ENCODE measurements at places on chromosomes 12 and 14. TPM values are rescaled to one million over a fixed set of nuclear protein-coding genes. Genes with fewer than 3 reads are reported as not detected.

DNA sequence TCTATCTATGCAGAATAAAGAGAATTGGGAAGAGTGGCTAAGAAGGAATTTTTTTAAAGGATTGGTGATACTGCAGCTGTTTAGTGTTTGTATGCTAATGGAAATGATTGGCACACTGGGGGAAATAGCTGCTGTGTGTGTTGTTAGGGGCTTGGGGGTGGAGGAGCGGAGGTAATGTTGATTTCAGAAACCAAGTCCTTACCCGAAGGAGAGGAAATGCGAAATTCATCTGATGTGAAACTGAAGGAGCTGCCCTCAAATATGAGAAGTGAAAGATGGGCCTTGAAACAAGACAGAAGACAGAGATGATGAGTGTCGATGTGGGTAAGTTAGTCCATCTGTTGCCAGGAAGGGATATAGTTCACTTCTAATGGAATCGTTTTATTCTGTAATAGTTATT, 21.2 kb upstream of the RNASE12 start:
- H3K4me3 ChIP-seq: no peak overlapping the region
- DNase-seq: no peak
- H3K4me1 ChIP-seq: peaks cover 2% of the 10 kb centered on the region
- H3K36me3 ChIP-seq: no peaks in the 10 kb centered on the region
- no peaks in the 10 kb centered on the region for H3K27me3 ChIP-seq

GRCh38 chr14:55353686-55354467, 57.8 kb downstream of the ATG14 start:
- H3K27me3 ChIP-seq: no peaks in the 10 kb centered on the region
- H3K27ac ChIP-seq: no peak overlapping the region
- no peak for DNase-seq
- peaks cover 1% of the 10 kb centered on the region for H3K4me1 ChIP-seq
- peaks cover 21% of the 10 kb centered on the region for H3K36me3 ChIP-seq

GRCh38 chr14:87241018-87241768, 751.8 kb downstream of the GALC start:
- peak; percentile 27 for DNase-seq
- H3K4me1 ChIP-seq: no peaks in the 10 kb centered on the region
- no peak overlapping the region for H3K27ac ChIP-seq
- no peaks in the 10 kb centered on the region for H3K27me3 ChIP-seq

GRCh38 chr12:108296945-108297344, 42.2 kb downstream of the CMKLR1 start:
- no peaks in the 10 kb centered on the region for H3K27me3 ChIP-seq
- H3K4me3 ChIP-seq: no peak overlapping the region
- no peak for DNase-seq
- H3K36me3 ChIP-seq: peaks cover 8% of the 10 kb centered on the region
- no peak overlapping the region for H3K27ac ChIP-seq

DNA sequence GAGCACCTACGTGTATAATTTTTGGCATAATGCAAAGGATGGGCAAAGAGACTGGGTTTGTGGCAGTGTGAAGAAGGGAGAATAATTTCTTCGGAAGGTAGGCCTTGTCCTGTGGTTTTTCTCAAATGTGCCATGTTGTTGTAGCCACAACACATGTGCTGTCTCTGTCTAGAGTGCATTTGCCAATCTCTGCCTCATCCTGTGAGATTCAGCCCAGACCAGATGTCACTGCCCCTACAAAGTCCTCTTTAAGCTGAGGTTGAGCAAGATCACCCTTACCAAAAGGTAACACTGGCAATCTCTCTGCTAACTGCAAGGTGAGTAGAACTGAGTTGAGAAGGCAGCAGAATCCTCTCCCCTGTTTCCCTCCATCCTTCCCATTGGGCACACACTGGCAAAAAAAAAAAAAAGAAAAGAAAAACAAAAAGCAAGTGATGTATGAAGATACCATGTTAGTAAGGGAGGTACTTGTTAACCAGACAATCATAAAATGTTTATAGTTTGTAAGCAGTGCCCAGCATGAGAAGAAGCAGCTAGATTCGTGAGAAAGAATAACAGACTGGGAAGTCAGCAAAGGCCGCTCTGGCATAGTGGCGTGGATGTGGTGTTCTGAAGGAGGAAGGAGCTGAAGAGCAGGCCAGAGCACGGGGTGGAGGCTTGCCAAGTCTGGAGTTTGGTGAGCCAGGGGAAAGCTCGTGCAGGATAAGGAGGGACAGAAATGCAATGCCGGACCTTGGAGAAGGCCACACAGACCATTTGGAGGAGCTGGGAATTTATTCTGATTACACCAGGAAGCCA, 18.9 kb downstream of the DYRK2 start:
- no peak for DNase-seq
- no peaks in the 10 kb centered on the region for H3K4me1 ChIP-seq
- no peaks in the 10 kb centered on the region for H3K36me3 ChIP-seq
- no peak overlapping the region for H3K4me3 ChIP-seq

- peaks cover 90% of the 10 kb centered on the region for H3K27me3 ChIP-seq
- H3K36me3 ChIP-seq: no peaks in the 10 kb centered on the region
- peak; percentile 61 for DNase-seq
- peak within 1 kb of the TSS; percentile 3 for H3K4me3 ChIP-seq
- no peak within 1 kb of the TSS for H3K27ac ChIP-seq
- peaks cover 4% of the 10 kb centered on the region for H3K4me1 ChIP-seq
Measured at GRCh38 chr12:85280165-85280983, at the start of gene ALX1. Gene ALX1 (plus strand): TSS chr12:85280220. CDS start chr12:85280262, 42 bp downstream.

GRCh38 chr12:27057543-27057942, 24.8 kb downstream of the C12orf71 start:
- no peak overlapping the region for H3K27ac ChIP-seq
- no peaks in the 10 kb centered on the region for H3K4me1 ChIP-seq
- no peaks in the 10 kb centered on the region for H3K36me3 ChIP-seq
- DNase-seq: no peak
- no peak overlapping the region for H3K4me3 ChIP-seq

DNA sequence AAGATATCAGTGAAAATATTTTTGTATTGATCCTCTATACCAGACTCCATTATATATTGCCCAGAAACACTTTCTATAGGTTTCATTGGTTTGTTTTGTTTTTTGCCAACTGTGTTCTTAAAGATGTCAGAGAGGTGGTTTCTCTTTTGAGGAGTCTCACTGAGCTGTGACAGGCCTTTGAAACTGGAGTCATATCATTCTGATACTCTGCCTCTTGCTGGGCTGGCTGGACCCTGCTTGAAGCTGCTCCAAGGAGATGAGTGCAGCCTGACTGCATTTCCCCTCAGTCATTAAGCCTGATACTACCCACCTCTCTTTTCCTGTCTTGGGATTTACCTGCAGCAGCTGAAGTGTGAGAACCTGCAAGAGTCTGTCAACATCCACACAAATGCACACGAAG, 16.4 kb upstream of the TAS2R30 start:
- H3K4me1 ChIP-seq: no peaks in the 10 kb centered on the region
- H3K36me3 ChIP-seq: peaks cover 8% of the 10 kb centered on the region
- H3K27ac ChIP-seq: no peak overlapping the region

- no peak for DNase-seq
- no peak overlapping the region for H3K4me3 ChIP-seq
- no peak overlapping the region for H3K27ac ChIP-seq
- no peaks in the 10 kb centered on the region for H3K36me3 ChIP-seq
- no peaks in the 10 kb centered on the region for H3K27me3 ChIP-seq
Measured at GRCh38 chr12:79358716-79359300, 332.0 kb downstream of the PAWR start.

DNA sequence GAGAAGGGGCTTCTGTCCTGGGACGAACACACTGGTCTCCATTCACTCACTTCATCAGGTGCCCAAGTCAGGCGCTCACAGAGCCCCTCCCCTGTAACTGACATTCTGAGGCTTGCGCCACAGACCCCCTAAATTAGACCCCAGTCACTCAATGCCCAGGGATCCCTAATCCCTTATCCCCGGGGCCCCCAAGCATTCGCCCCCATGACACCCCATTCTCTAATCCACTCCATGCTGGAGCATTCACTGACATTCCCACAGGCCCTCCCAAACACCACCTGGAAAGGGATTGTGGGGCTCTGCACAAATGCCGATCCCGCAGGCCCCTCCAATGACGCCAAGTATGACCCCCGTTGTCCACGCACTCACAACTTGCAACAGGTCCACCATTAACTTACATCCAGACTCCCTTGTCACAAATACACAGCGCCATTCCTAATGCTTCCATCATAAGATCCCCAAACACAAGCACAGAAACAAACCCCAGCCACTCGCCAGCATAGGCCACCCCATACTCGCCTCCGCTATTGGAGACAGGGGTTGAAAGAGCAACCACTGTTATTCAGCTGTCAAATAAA, 1.5 kb downstream of the ZNF605 start:
- no peaks in the 10 kb centered on the region for H3K27me3 ChIP-seq
- H3K27ac ChIP-seq: peak overlapping the region; percentile 84
- no peaks in the 10 kb centered on the region for H3K4me1 ChIP-seq
- H3K36me3 ChIP-seq: peaks cover 18% of the 10 kb centered on the region
- H3K4me3 ChIP-seq: no peak overlapping the region
- DNase-seq: no peak

- no peak overlapping the region for H3K4me3 ChIP-seq
- peak; percentile 40 for DNase-seq
- H3K4me1 ChIP-seq: peaks cover 12% of the 10 kb centered on the region
- no peak overlapping the region for H3K27ac ChIP-seq
- H3K36me3 ChIP-seq: no peaks in the 10 kb centered on the region
Measured at GRCh38 chr12:168763-169525, 45.0 kb downstream of the SLC6A12 start.

DNA sequence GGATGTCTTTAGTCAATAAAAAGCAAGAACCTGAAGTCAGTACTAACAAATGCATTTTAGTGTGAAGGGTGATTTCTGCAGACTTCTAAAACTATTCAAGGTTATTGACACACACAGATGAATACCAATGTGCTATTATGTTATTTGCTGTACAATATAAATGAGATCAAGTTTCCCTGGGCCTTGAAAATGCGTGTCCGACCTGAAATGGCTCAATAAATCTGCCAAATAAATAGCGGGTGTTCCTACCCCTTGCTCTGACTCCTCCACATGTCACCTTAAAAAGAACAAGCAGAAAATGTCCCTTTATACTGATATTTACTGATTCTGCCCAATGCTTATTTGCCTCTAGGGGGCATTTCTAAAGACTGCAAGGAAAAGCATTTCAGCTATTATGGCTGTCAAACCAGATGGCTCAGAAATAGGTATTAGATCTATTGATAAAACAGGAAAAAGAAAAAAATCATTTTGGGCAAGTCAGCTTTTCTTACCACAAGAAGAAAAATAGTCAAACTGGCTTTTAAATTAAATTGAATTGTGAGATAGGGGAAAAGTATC, 367.3 kb upstream of the KITLG start:
- no peaks in the 10 kb centered on the region for H3K27me3 ChIP-seq
- no peak for DNase-seq
- H3K27ac ChIP-seq: no peak overlapping the region
- no peaks in the 10 kb centered on the region for H3K36me3 ChIP-seq
- H3K4me3 ChIP-seq: no peak overlapping the region

DNA sequence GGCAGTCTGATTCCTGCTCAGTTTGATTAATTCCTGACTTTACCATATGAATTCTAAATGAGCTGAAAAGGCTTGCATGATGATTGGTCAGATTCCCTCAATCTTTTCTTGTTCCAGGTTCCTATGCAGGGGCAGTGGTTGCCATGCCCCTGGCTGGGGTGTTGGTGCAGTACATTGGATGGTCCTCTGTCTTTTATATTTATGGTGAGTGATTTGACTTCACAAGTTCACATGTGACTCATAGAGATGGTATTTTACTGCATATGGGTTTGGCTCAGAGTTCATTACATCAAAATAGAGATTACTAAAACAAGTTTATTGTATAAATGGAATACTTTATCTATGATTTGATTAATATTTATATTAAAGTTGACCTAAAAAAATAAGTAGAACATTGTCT, 44.8 kb downstream of the SLC17A8 start:
- no peak overlapping the region for H3K27ac ChIP-seq
- no peaks in the 10 kb centered on the region for H3K27me3 ChIP-seq
- H3K36me3 ChIP-seq: no peaks in the 10 kb centered on the region
- DNase-seq: no peak

- no peak overlapping the region for H3K27ac ChIP-seq
- no peaks in the 10 kb centered on the region for H3K27me3 ChIP-seq
- DNase-seq: no peak
- H3K36me3 ChIP-seq: no peaks in the 10 kb centered on the region
Measured at GRCh38 chr12:91406920-91407341, 224.3 kb upstream of the DCN start.

DNA sequence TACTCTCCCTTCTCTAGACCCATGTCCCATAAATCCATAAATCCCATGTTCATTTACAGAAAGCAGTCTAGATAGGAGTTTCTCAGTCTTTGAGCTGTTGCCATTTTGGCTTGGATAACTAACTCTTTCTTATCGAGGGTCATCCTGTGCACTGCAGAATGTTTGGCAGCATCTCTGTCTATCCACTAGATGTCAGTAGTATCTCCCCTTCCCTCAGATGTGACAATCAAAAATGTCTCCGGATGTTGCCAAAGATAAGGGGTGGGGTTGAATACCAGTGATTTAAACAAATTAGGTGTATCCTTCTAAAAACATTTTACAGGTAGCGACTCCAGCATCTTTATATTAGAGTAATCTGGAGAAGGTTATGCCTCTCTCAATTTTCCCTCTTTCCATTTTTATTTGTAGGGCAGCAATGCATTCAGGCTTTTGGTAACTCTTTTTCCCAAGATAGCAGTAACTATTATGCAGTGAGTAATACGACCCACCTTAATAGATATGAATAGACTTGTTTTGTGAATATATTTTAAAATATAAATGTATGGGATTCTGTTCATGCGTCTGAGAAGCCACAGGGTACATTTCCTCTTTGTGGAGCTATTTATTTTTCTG, 100.7 kb downstream of the LRRK2 start:
- H3K4me1 ChIP-seq: peaks cover 10% of the 10 kb centered on the region
- no peak for DNase-seq
- no peaks in the 10 kb centered on the region for H3K36me3 ChIP-seq
- no peaks in the 10 kb centered on the region for H3K27me3 ChIP-seq

- no peak overlapping the region for H3K4me3 ChIP-seq
- peak; percentile 51 for DNase-seq
- no peak overlapping the region for H3K27ac ChIP-seq
Measured at GRCh38 chr14:71498212-71498611, 434.0 kb upstream of the RGS6 start.

DNA sequence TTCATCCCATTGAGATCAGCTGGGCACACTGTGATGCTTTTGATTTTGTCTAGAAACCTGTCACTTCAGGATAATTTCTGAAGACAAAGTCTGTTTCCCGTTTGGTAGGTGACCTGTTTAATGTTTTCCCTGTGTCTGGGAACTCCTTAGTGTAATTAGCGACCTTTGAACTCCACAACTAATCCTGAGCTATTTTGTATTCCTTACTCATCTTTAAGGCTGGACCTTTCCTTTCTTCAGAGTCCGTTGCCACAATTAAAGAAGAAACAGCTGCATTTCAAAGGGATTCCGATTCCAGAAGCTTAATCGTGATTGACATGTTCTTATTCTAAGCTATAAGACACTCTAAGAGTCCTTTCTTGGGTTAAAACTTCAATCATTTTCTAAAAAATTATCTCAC, 22.0 kb downstream of the AP5M1 start:
- H3K27ac ChIP-seq: no peak overlapping the region
- peaks cover 3% of the 10 kb centered on the region for H3K4me1 ChIP-seq
- H3K4me3 ChIP-seq: no peak overlapping the region

The PARPBP gene
- 1.5 TPM for polyA plus RNA-seq

The TMPRSS12 gene
- not detected for polyA plus RNA-seq

The CISTR gene
- not detected for polyA plus RNA-seq

The ZC2HC1C gene
- polyA plus RNA-seq: 2.7 TPM

The PTGER2 gene
- polyA plus RNA-seq: 2.0 TPM

The ISM2 gene
- polyA plus RNA-seq: not detected

The TGM1 gene
- 11.3 TPM for polyA plus RNA-seq

The RAP1B gene
- polyA plus RNA-seq: 79.1 TPM

The MSRB3 gene
- polyA plus RNA-seq: 11.5 TPM

The LRRIQ1 gene
- polyA plus RNA-seq: 4.6 TPM

The KRT75 gene
- 0.01 TPM for polyA plus RNA-seq

Data from lung (tissue), 17 donors.